ENCODE measurements at places on chromosomes 4 and X.

DNA sequence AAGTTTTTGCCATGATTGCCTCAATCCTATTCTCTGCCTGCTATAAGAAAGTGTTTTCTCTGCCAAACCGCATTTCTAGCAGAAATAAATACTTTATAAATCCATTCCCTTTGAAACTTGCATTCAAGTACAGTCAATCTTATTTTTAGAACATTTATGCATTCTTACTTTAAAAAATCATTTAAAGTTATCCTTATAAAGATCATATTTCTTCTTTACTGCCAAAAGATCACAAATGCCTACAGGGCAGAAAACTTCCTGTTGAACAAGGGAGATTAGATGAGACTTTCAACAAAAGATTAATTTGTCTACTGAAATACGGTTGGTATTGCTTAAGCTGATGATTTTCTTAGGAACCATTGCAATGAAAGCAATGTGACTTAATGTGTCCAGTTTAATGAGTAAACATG is 207.2 kb upstream of the SLIT2 start:
- no peak for DNase-seq

- DNase-seq, result no peak
Measured at GRCh38 chrX:154481911-154482601, 3.0 kb upstream of the LAGE3 start.

- no peak for DNase-seq
Measured at GRCh38 chr4:105092356-105092755, 54.3 kb upstream of the TET2 start.

- DNase-seq, result no peak
Measured at GRCh38 chr4:8544282-8544681, 35.9 kb upstream of the GPR78 start.

- no peak for DNase-seq
Measured at GRCh38 chrX:40012039-40012867, 85.5 kb downstream of the BCOR start.

Data from AML-193 (cell line).